Umbilical cord (tissue), 2 donors: ENCODE measurements at places on chromosomes 5 and 9. TPM values are rescaled to one million over a fixed set of nuclear protein-coding genes. Genes with fewer than 3 reads are reported as not detected.
A peak's percentile ranks its signal among the peaks of the same experiment; 100 is the strongest.

DNA sequence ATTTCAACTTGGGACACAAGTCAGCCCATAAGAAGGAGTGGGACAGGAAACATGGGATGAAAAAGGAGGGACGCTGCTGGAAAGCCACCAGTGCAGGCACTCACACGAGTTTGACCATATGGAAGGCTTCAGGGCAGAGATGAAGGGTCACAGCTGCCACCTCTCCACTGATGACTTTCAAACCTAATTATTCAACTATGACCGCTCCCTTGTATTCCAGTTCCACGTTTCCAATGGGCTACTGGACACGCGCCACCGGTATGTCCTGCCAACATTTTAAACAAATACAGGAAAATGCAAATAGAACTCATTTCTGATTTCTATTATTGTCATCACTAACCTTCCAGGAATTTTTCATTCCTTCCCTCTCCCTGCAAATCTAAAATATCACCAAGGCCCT, 134.7 kb downstream of the SLC1A3 start:
- DNase-seq: no peak

- no peak for DNase-seq
Observed at GRCh38 chr9:16139774-16140173, 586.9 kb downstream of the CCDC171 start.

KLF4 gene
- total RNA-seq: 59.0 TPM

DNA sequence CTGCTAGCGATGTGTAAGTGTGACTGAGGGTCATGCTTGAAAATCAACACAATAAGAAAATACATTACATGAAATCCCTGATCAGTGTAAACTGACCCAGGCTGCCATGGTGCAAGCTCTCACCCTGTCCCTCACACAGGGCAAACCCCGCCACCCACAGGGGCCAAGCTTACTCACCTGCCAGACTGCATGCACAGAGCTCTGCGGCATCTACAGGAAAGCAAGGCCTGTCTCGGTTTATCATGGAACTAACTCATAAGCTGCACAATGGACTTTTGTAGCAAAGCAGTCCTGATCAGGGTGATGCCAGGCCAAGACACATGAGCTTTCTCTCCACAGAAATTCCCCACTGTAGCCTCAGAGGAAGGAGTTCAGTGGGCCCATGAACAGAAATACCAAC, 9.7 kb downstream of the IPPK start:
- no peak for DNase-seq

DNA sequence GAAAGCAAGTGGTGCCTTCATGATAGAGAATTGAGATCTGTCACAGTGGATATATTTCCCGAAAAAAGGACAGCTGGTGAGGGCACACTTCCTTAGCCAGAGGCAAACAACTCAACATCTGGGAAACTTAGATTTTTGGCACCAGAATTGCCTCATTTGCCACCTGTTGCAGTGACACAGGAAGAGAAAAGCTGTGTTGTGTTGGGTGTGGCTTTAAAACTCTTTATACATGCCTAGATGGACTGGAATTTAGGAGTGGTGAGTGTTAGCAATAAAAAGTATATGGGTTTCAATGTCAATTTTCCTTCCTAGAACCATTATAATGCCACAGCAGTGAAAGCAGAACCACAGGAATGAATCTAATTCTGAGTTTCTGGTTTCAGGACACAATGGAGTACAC, 62.6 kb upstream of the CEMIP2 start:
- no peak for DNase-seq

GLDC gene
- 3.4 TPM for total RNA-seq

FABP6 gene
- total RNA-seq: not detected

- no peak for DNase-seq
Observed at GRCh38 chr5:192970-193831, 1.9 kb downstream of the LRRC14B start.

- peak; percentile 77 for DNase-seq
Observed at GRCh38 chr5:135979510-135979909, 24.7 kb upstream of the LECT2 start.

GRCh38 chr9:70131296-70131695, 87.6 kb downstream of the MAMDC2 start:
- DNase-seq: no peak

CNTNAP3 gene
- total RNA-seq: 20.0 TPM

CDX1 gene
- total RNA-seq: 2.4 TPM

FOXD4L4 gene
- 1.9 TPM for total RNA-seq

DNA sequence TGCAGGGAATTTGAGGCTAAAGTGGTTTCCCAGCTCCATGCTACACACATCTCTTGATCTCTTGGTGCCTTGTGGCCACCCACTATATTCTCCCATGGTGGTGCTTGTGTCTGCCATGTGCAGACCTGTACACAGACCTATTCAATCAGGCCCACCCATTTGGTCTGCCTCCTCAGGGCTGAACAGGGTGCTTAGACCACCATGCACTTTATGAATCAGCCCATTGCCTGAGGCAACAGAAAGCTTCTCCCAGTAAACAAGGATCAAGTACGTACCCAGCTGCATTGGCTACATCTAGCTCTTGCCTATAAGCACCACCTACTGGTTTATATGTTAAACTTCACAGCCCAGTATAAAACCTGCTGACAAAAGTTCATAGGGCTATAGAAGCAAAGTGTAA, 664.3 kb upstream of the EDIL3 start:
- peak; percentile 26 for DNase-seq

GRCh38 chr5:59800347-59800893, 93.1 kb downstream of the PDE4D start:
- DNase-seq: no peak

- DNase-seq: no peak
Observed at GRCh38 chr5:132987531-132988408, 24.3 kb upstream of the AFF4 start.

GRCh38 chr9:70760228-70760627, 345.8 kb upstream of the KLF9 start:
- DNase-seq: no peak

ABO gene
- 0.48 TPM for total RNA-seq

GLRA1 gene
- not detected for total RNA-seq

GRCh38 chr5:109324351-109324750, 85.4 kb downstream of the PJA2 start:
- no peak for DNase-seq

- no peak for DNase-seq
Observed at GRCh38 chr5:135589152-135589551, 10.4 kb upstream of the CXCL14 start.

GRCh38 chr9:136411378-136411777, 920 bp downstream of the PMPCA start:
- no peak for DNase-seq

GRCh38 chr5:128528637-128529255, 9.3 kb downstream of the FBN2 start:
- DNase-seq: peak; percentile 63

CCDC107 gene
- 38.0 TPM for total RNA-seq

DNA sequence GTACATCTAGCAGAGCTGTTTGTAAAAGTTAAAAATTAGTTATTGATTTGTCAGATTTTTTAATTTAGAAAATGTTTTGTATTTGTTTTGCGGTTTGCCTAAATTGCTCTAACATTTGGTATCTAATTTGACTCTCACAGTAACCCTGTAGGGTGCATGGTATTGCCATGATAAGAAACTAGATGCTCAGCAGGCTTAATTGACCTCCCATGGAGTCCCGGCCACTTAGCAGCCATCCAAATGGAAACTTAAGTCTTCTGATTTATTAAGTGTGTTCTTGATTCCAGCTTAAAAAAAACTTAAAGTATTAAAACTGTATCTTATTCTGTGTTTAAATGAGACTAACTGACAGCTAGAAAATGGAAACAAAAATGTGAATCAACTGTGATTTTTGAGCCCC, 54.5 kb downstream of the CAST start:
- DNase-seq: no peak

DNA sequence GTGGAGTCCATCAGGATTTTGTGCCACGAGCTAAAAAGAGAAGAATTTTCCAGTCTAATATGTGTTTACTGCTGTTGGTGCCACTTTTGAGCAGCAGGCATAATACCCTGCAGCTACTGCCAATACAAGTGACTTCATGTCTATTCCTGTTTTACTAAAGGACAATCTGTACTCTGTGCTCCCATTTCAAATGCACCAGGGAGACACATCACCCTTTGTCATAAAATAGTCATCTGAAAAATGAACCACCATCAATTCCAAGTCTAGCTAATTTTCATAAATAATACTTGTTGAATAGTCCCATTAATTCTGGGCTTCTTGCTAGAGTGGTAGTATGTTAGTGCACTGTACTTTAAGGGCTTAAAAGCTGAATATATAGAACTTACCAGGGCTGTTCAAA, 8.9 kb upstream of the PKD2L2 start:
- no peak for DNase-seq
